ENCODE measurements at places on chromosomes 6 and 20.

- no peak for DNase-seq
Observed at GRCh38 chr20:37240337-37241067, 21.1 kb downstream of the GHRH start.

GRCh38 chr6:166244353-166245045, 63.7 kb downstream of the PRR18 start:
- no peak for DNase-seq

DNA sequence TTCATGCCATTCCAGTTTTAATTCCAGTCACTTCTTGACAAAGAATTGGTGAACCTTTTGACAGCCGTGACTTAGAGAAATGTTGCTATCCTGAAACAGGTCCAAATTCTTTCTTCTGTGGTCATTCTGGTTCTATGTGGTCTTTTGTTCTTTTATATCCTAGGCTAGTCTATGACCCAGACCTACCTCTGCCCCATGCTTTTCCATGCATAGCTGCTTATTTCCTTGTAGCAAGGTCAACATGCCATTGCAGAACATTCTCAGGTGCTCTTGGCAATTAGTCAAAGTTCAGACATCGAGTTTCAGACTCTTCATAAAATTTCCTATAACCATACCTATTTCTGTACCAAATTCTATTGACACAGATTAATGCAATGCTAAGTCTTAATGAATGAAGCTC, 202.6 kb downstream of the PLCB1 start:
- no peak for DNase-seq

GRCh38 chr6:132020138-132020581, 69.0 kb upstream of the CCN2 start:
- peak; percentile 2 for DNase-seq

DNA sequence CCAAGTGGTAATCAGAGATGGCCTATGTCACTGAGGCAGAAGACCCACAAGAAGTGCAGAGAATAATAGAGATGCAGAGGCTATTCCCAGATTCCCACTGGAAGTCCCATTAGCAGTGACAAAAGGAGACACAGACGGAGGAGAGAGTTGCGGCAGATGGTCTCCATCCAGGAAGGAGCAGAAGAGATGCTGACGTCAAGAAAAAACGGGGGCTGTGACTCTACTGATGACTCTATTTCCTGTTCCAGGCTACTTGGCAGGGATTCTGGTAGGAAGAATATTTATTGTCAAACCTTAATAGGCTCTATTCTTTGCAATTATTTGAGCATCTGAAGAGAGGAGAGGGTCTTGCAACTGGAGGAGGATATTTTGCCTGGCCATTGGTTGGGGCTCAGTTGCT, 246.0 kb upstream of the ECI2 start:
- DNase-seq, result peak; percentile 60

- no peak for DNase-seq
Observed at GRCh38 chr20:23118144-23118543, 32.0 kb upstream of the CD93 start.

GRCh38 chr20:58003525-58003924, 224.9 kb downstream of the ANKRD60 start:
- no peak for DNase-seq

GRCh38 chr6:22368794-22369193, 72.0 kb upstream of the PRL start:
- no peak for DNase-seq

DNA sequence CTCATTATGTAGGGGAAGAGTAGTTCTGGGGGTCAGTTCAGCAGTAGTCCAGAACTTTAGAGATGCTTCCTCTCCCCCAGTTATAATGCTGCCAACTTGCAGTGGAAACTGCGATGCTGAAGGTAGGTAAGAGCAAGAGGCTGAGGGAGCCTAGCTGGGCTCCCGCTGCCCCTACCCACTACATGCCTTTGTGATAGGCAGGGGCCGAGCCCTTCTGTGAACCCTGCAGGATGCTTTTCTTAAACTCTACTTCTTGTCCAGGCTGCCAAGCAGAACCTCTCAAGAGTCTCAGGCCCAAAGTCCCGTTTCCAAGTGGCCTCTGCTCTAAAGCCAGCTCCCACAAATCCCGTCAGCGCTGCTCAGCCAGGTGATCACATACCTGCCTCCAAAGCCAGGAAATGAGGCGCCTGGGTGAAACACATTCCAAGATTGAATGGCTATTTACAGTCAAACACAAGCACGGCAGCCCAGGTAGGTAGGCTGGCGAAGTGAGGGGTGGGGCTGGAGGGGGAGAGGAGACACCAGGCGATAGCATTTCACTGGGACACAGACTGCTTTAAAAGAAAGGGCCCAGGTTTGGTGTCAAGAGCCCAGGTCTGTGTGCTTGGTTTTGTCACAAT, 150.7 kb downstream of the CD24 start:
- DNase-seq, result no peak

GRCh38 chr6:151057061-151057460, 182.7 kb upstream of the AKAP12 start:
- no peak for DNase-seq

- no peak for DNase-seq
Observed at GRCh38 chr6:154521412-154521811, 10.9 kb upstream of the CNKSR3 start.

- peak; percentile 7 for DNase-seq
Observed at GRCh38 chr6:141594874-141595273, 537.9 kb upstream of the GJE1 start.

GRCh38 chr6:100566563-100566962, 101.8 kb upstream of the SIM1 start:
- no peak for DNase-seq

- DNase-seq, result no peak
Observed at GRCh38 chr6:139531148-139532115, 157.0 kb upstream of the CITED2 start.

DNA sequence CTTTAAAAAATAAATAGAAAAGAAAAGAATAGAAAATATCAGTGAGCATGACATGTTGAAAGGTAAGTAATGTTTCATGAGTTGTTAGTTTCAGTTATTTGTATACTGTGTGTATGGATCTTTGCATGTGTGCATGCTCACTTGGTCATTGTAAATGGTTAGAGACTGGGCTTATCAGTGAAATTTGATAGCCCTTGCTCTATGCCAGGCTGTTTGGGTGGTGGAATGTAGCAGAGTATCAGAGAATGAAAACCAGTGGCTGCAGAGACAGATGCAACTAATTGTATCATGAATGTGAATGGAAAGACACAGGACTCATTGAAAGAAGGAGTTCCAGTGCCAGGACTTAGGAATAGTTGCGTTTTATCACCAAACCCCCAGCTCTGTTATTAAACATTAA, 4.2 kb downstream of the GSTA2 start:
- DNase-seq, result no peak

DNA sequence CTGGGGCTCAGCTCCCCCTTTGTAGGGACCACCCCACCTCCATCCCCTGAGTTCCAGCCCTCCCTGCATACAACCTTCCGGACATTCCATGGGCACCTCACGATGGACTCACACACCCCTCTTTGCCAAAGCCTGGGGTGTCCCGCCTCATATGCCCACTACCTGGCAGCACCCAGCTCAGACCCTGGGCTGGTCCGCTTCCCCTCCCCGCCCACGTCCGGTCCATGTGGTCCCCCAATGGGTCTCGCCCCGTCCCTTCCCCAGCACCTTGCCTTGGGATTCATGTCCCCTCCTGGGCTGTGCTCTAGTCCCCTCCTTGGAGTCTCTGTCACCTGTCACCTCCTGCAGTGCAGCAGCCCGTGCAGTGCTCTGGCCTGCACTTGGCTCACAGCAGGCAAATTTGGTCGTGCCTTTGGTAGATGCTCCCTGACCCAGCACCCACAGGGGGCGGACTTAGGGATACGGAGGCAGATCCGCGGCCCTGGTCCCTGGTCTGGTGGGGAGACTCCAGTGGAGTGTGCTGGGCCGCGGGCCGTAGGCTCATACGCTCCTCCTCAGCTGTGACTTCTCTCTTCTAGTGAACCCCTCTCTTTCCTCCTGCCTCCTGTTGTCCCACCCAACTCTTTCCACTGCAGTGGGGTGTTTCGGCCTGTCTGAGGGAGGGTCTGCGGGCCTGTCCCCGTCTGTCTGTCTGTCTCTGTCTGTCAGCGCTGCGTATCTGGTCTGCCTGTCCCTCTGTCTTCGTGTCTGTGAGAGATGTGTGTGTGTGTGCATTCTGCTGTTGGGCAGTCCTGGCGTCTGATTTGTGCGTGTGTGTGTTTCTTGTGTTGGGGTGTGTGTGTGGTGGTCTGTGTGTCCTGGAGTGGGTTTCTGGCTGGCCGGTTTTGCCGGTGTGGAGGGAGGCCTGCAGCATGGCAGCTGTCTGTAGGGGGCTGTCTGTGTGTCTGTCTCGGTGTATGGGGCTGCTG, 69.5 kb downstream of the SRC start:
- DNase-seq, result no peak

GRCh38 chr20:17068084-17068711, 158.6 kb upstream of the PCSK2 start:
- no peak for DNase-seq

- DNase-seq, result peak; percentile 52
Observed at GRCh38 chr20:11274141-11274594, 600.4 kb upstream of the JAG1 start.

GRCh38 chr20:62907384-62908317, 18.7 kb downstream of the DIDO1 start:
- DNase-seq, result no peak

DNA sequence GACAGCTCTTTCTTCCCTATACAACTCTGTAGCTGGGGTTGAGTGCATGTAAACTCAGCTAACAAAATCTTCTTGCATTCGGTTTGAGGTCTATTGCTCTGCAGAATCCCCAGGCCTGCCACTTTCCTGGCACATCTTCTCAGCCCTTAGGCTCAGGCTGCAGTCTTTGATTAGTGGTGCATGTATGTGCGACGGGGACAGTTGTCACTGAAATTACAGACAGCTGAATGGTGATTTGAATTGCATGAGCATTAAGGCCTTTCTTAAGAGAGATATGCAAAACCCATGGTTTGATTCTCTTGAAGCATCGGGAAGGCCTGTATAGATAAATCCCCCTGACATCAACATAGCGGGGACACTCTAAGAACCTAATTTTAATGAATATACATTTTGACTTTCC, 222.8 kb downstream of the CDH26 start:
- no peak for DNase-seq

GRCh38 chr6:82362878-82363427, 664 bp upstream of the TPBG start:
- peak; percentile 93 for DNase-seq

DNA sequence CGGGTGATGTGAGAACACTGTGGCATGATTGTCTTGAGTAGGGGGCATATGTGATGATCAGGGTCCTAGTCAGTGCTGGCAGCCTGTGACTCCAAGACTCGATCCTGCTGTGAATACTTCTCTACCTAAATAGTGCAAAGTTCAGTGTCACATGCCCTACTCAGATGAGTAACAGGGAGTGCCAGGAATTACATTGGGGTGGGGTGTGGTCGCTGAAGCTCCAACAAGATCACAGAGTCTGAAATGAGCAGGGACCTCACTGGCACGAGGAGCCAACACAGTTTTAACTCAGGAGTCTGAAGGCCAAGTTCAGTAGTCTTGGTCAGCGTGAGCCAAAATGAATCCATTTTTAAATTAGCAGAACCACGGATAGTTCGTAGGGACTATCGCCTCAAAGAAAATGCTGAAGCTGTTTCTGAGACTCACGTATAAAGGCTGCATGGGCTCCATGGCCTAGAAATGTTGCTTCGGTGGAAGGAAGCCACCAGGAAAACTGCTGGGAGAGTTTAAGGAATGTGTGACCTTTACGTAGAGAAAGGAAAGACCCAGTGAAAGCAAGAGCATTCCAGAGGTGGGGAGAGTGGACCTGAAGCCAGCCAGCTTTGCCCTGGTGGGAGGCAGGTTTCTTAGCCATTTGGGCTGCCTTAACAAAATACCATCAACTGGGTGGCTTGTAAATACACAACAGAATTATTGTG, 72.2 kb downstream of the RPP40 start:
- no peak for DNase-seq

GRCh38 chr20:21520702-21521595, 7.1 kb upstream of the NKX2-2 start:
- no peak for DNase-seq

DNA sequence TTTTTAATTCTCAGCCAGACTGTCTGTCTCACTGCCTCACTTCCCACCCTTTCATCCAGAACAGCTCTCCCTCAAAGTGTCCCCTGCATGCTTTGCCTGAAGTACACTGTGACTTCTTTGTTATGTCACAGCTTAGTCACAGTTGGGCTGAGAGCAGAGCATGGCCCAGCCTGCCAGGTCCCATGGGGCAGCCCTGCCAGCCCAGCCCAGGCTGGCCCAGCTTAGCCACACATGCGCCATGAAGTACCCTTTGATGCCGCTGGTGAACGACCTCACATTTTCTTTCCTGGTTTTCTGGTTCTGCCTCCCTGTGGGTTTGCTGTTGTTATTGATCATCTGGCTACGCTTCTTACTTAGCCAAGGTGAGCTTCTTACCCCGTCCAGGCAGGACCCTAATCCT, at the start of gene ADIG:
Gene ADIG (plus strand): TSS at position 185 of the 400 bp plus-strand sequence. CDS start 54 bp downstream, at position 239.
- no peak for DNase-seq

DNA sequence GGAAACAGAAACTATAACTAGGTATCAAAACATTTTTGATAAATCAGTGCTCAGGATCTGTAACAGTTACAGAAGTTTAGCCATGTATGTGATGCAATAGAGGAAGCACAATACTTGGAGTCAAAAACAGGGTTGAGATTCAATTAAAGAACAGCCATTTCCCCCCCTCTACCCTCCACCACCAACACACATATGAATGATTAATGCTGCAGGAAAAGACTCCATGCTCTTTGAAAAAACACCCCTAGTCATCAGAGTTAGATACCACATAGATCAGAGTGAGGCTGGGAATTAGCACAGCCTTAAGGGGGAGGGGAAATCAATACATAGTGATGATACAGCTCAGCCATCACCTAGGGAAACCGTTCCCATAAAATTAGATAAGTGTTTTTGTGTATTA, 108.9 kb upstream of the EMILIN3 start:
- DNase-seq, result no peak

- DNase-seq, result no peak
Observed at GRCh38 chr6:31190488-31190887, 20.0 kb upstream of the POU5F1 start.

DNA sequence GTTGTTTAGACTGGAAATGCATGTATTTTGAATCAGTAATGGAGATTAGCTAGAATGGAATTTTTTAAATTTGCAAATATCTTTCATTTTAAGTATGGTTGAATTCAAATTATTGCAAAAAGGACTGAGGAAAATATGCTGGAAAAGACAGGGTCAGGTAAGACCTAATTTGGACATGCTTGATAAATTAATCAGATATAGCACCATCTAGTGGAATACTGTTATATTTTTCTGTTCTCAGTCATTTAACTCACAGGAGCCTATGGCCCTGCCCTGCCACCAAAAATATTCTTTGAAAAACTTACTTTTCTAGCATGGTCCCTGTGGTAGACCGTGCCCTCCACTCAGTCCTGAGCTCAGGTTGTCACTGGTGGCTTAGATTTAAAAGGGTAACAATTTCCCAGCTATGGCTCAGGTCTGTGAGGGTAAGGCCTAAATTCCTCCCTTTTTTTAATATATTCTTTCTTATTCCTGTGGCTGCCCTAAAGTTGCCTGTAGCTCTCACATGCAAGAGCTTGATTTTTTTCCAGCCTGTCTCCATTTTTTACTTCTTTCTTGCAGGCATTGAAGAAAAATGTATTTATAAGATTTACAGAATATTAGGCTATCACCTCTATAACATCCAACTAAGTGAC, 25.3 kb upstream of the KIAA1586 start:
- peak; percentile 66 for DNase-seq

Data from HCEC 1CT (cell line).